ENCODE measurements at places on chromosomes 7 and 10.

DNA sequence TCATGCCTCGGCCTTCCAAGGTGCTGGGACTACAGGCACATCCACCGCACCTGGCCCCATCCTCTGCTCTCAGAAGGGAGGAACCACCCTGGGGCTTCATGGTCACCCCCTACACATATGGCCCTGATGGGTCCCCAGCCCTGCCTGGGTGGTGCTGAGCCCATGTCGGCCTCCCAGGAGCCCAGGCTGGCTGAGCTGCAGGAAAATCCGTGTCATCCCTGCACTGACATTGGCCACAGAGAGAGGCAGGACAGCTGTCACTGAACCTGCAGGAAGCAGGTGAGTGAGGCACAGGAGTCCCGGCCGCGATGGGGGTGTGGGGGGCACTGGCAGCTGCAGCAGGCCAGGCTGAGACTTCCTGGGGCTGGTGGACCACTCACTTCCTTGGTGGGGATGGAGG lies 8.0 kb downstream of the GRIFIN start:
- DNase-seq, result no peak

- no peak for DNase-seq
These were observed 66.1 kb downstream of the IQUB start for GRCh38 chr7:123468303-123468702.

DNA sequence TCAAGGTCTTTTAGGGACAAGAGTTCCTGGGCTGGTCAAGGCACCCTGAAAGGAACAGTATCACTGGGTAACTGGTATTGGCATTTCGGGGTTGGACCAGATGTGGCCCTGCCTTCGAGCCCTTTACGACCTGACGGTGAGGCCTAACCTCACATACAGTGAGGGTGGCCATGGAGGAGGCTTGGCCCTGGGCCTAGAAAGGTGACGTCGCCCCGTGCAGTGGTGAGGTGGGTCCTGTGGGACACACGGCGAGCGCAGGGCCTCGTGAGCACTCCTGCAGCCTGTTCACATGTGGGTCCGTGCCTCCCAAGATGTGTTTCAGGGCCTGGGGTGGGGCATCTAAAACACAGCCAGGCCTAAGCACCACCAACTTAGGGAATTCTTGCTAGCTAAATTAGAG lies 36.1 kb downstream of the CRHR2 start:
- no peak for DNase-seq

GRCh38 chr10:8183241-8183704 lies 128.8 kb downstream of the GATA3 start:
- DNase-seq, result no peak

DNA sequence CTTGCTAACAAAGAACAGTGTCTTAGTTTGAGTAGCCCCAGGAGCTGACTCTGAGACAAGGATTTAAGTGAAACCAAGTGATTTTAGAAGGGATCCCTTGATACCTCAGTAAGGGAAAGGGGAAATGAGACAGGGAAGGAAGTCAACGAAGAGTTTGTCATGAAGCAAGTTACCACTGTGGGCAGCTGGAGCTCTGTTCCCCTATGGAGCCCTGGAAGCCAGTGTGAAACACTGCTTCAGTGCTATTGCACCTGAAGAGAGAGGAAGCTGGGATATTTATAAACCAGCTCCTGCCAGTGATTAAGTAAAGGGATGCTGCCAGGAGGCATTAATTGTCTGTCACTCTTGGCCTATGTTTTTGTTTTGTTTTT lies 58.9 kb upstream of the WAPL start:
- no peak for DNase-seq

DNA sequence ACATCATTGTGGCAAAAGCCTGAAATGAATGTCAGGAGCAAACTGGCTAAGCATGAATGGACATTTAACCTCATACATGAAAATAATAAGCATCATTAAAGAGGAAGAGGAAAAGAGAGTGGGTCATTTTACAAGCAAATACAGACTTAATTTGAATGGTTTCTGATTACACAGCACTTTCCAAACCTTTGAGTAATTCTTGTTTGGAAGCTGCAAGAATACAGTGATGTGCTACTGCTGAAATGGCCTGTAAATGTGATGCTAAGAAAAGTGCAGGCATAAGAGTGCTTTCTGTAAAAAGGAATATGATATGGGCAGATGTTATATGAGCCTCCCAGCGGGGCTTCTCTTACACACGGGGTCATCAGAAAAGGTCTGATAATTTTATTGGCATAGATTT lies 30.2 kb downstream of the TAS2R16 start:
- peak; percentile 94 for DNase-seq

GRCh38 chr7:111056371-111056770 lies 34.6 kb upstream of the LRRN3 start:
- DNase-seq, result no peak

- no peak for DNase-seq
These were observed 55.3 kb upstream of the BMPER start for GRCh38 chr7:33849971-33850559.

GRCh38 chr7:37441816-37442215 lies 6.8 kb downstream of the ELMO1 start:
- no peak for DNase-seq

DNA sequence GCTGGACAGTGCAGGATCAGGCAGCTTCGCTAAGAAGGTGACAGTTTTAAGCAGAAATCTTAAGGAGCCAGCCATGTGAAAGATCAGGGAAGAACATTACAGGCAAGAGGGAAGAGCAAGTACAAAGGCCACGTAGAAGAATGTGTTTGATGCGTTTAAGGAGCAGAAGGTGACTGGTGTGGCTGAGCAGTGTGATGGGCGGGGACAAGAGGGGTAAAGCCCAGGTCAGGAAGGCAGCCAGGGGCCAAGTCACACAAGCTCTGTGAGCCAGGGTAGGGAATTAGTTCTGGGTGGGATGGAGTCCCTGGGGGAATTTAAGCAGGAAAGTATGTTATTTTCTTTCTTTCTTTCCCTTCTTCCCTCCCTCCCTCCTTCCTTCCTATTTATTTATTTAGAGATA lies 166.9 kb downstream of the SH3PXD2A start:
- DNase-seq, result no peak

- DNase-seq, result no peak
These were observed 335.8 kb upstream of the MBL2 start for GRCh38 chr10:53108317-53108934.

DNA sequence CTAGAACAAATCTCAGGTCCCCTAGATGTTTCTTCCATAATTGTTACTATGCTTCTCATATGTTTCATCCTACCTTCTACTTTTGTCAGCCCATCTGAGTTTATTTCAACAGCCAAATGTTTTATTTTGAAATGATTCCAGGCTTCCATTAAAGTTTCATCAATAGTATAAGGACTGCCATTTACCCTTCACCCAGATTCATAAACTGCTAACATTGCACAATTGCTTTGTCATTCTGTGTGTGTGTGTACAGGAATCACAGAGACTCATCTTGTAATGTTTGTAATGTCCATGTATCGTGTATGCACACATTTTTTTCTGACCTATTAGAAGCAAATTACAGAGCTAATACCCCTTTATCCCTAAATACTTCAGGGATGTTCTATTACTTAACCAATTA lies 25.5 kb downstream of the MMRN2 start:
- no peak for DNase-seq

DNA sequence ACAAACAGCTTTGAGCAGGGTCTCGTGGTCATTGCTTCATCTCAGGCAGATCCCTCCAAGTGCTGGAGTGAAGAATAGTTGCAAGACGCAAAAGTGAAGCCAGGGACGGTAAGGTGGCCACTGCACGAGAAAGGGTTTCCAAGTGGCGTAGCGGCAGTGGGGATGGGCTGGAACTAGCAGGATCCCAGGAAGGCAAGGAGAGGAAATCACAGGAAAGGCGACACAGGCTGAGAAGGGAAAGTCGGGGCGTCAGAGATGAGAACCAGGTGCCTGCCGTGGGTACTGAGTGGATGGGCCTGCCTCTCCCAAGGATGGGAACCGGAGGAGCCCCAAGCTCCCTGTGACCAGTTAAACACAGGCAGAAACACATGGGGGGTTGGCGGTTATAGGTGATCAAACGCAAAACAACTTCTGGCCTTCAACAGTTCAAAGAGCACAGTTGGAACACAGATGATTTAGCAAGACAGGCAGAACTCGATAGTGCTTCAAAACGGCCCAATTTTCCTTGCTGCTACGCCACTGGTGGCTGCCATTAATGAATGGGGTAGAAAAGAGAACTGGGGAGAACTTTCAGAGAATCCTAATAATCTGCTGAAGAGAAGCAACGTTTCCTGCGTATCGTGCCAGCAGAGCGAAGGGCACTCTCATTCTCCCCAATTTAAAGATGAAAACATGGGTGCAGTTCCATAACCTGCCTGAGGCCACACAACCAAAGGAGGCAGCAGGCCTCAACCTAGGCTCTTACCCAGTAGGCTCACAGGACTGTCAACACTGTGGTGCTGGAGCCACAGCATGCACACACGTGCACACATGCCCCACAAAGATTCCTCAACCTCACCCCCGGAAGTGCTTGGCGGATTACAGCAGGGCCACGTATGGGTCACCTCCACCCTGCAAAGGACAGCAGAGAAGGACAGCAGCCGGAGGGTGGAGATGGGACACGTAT lies 61.9 kb downstream of the MAD1L1 start:
- DNase-seq, result no peak

DNA sequence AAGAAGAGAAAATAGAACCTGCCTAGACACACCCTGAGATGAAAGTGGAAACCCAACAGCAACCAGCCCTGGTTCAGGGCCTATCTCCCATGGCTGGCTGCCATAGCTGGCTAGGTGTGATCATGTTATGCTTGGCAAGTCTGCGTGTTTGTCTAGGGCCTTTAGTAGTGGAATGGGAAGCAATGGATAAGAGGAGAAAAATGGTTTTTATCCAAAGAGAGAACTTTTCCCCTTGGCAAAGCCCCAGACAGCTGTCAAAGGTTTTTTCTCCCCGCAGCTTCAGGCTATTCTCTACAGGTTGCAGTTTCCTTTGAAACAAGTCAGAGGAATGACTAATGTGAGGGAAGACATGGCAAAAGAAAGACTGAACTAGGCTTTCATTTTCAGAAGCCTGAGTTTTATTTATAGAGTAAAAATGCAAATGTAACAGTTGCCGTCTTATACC lies 161.5 kb downstream of the SEMA3D start:
- peak; percentile 34 for DNase-seq

DNA sequence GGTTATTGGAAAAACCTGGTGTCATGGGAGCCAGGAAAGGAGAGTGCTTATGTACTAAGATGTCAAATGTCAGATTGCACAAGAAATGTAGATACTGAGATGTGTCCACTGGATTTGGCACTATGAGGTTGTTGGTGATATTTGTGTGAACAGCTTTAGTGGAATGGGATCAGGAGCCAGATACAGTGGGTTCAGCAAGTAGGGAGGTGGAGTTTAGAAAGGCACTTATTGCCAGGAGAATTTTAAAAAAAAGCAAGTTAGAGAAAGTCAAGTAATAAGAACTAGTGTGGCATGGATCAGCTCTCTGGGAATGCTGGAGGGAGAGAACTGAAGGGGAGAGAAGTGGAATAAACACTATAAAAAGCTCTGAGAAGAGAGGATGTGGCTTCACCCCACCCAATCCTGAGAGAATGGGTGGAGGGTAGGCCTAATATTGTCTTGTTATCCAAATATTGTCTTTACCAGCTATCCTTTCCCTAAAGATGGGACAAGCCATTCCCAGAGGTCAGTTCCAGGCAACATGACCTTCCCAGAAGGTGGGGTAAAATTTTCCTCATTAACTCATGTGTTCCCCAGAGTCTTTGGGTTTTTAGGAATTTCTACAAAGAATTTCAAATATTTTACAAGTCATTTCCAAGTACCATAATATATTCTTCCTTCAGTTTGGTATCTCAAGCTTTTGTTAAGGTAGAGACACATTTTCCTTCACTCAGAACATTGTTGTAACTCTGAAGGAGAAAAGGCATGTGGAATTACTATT lies 42.3 kb downstream of the ENTPD1 start:
- no peak for DNase-seq

DNA sequence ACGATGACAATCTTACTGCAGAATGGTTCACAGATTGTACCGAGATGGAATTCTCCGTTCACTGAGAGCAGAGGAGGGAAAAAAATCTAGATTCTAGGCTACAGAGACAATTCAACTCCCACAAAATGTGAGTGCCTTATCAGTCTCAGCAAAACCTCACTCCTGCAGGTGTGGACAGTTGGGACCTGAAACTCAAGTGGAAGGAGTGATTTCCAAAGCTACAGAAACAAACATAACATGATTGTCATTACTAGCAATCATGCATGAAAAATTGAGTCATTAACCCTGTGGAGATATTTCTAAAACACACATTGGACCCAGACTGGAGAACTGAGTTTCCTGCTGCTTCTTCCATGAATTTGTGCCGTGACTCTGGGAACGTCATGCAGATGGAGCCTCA lies 70.3 kb downstream of the CALML3 start:
- DNase-seq, result no peak

DNA sequence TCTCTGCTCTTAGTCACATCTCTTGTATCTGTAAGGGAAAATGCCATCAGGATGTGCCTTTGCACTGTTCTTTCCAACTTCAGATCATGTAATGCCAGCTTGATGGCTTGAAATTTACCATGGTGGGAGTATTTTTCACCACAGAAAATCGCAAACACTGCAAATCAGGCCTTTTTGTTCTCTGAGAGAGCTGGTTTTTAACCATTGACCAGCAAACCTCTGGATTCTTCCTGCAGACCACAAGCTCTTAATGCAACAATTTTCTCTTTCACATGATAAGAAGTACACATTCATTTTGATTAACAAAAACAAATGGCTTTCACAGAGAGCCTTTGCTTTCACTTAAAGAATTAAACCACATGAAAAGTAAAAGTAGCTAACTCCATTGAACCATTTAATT lies 145.4 kb upstream of the NEBL start:
- no peak for DNase-seq

DNA sequence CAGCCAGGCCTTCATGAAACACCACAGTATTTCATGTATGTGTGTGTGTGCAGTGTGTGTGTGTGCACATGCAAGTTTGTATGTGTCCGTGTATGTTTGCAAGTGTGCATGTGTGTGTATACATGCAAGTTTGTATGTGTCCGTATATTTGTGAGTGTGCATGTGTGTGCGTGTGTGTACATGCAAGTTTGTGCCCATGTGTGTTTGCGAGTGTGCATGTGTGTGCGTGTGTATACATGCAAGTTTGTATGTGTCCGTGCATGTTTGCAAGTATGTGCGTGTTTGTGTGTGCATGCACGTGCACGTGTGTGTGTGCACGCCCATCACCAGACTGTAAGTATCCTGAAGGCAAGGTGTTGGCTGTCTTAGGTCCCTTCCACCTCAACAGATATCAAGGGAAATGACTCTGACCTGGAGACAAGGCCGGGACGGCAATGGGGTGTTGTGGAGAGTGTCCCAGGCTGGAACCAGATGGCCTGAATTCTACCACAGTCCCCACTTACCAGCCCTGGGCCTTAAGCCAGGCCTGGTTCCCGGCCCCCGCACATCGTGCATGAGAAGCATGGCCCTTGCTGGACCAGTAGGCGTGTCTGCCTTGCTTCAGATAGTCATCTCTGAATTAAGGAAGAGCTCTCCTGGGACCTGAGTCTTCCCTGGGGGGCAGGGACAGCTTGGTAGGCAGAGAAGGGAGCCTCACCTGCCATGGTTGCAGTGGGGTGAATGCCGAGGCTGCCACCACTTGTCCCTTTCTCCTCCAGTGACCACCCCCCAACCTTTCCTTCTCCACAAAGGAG lies 140.0 kb downstream of the GRK5 start:
- DNase-seq, result no peak

- DNase-seq, result no peak
These were observed 412.4 kb upstream of the NRP1 start for GRCh38 chr10:33746836-33747268.

GRCh38 chr7:69871213-69871885 lies 273.1 kb downstream of the AUTS2 start:
- no peak for DNase-seq

All from NCI-H1092 treated with DMSO at 0.1 percent for 48 hours (cell line).